ENCODE measurements at places on chromosomes 6 and 20.

DNA sequence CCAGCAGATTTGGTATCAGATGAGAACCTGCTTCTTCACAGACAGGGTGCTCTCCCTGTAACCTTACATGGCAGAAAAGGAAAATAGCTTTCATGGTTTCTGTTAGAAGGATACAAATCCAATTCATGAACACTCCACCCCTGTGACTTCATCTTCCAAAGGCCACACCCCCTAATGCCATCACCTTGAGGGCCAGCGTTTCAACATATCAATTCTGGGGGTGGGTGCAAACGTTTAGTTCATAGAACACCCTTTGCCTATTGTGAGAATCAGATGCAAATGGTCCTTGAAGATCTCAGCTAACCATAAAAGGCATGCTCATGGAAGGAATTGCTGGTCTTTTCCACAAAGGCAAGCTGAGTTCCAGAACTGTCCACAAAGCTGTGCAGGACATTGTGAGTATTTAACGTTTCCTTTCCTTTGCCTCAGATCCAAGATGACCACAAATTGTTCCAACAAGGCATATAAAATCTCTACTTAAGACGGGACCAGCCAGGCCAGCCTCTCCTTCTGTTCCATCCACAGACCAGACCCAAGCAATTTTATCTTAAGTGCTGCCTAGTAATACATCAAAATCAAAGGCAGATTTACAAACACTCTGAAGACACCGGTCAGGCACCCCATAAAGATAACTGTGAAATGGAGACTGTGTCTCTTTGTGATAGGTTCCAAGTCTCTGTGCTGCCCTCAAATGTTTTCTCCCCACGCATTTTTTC lies 34.7 kb upstream of the SSTR4 start:
- DNase-seq, result no peak

DNA sequence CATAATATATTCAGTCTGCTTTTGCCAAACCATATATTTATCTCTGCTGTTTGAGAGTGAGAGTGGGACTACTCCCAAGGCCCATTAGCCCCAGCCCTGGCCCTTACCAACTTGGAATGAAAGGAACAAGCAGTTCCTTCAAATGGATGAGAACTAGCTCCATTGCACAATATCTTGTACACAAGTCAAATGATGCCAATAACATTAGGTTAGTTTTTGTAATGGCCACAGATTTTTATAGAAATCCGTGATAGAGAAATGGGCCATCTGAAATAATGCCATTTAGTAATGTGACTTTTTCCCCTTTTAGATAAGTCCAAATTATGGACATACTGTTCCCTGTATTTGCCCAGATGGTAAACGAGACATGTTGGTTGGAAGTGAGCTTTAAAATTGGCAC lies 117.0 kb downstream of the MAP3K7 start:
- DNase-seq, result no peak

GRCh38 chr20:23099791-23100719 lies 13.9 kb upstream of the CD93 start:
- DNase-seq, result no peak

DNA sequence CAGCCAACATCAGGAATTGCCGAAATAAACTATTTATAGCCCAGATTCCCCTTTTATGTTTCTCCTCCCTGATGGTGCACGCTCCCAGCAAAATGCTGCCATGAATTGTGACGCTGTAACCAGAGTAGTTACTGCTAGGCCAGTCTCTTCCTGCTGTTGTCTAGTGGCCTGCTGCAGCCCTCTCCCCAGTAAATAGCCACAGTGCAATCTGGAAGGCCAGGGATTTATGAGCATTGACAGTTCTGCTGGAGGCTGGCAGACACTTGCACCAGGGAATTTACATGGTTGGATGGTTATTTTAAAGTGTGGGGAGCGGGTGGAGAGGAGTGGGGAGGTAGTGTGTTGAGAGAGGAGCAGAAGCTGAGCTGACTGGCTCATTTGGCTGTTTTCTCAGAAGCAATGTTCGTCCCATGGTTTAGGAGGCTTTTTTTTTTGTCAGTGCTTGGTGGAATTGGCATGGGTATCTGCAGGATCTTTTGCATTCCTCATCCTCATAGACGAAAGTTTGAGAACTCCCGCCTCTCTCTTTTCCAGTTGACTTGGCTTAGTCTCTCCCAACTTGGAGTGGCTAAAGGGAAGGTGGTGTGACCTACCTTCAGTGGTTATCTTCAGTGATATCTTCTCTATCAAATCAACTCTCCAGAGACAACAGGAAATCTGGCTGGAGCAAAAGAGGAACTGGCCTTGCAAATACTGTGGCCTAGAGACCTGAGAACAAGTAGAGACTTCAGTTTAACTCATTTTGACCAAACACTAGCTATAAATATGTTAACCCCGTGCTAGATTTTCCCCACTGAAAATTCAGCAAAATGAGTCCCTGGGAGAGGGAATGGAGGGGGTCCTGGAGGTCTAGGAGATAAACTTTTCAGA lies 99.3 kb upstream of the VSTM2L start:
- no peak for DNase-seq
